H9 (cell line): ENCODE measurements at places on chromosomes 13 and 19. TPM values are rescaled to one million over a fixed set of nuclear protein-coding genes. Genes with fewer than 3 reads are reported as not detected.

GRCh38 chr13:44458313-44458975, 84.8 kb downstream of the SERP2 start:
- DNase-seq: no peak
- H3K27me3 ChIP-seq: no peaks in the 10 kb centered on the region
- peaks cover 16% of the 10 kb centered on the region for H3K36me3 ChIP-seq
- H3K4me1 ChIP-seq: no peaks in the 10 kb centered on the region

- no peaks in the 10 kb centered on the region for H3K27me3 ChIP-seq
- no peak overlapping the region for H3K4me3 ChIP-seq
- H3K4me1 ChIP-seq: no peaks in the 10 kb centered on the region
- no peak overlapping the region for H3K27ac ChIP-seq
- peaks cover 37% of the 10 kb centered on the region for H3K36me3 ChIP-seq
These were observed 69.8 kb downstream of the KDM4B start for GRCh38 chr19:5038631-5039271.

DNA sequence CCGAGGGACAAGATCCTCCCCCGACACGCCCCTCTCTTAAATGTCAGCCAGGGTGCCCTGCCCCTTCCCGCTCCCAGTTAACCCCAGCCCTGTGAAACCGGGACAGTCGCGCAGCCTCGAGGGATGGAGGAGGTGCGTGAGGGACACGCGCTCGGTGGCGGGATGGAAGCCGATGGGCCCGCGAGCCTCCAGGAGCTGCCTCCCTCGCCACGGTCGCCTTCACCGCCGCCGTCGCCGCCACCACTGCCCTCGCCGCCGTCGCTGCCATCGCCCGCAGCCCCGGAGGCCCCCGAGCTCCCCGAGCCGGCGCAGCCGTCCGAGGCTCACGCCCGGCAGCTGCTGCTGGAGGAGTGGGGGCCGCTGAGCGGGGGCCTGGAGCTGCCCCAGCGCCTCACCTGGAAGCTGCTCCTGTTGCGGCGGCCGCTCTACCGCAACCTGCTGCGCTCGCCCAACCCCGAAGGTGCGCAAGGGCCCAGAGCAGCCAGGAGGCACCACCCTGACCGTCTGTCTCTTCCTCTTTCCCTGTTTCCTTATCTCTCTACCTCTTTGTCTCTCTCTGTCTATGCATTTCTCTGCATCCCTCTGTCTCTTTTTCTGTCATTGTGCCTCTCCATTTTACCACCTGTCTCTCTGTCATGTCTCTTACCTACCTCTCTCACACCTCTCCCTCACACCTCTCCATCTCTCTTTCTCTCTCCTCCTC, at the start of gene NCCRP1:
TSS of gene NCCRP1 (plus strand) at position 105 of the 703 bp plus-strand sequence. CDS start at position 124, 19 bp downstream.
- H3K4me3 ChIP-seq: peak within 1 kb of the TSS; percentile 75
- H3K27me3 ChIP-seq: peaks cover 7% of the 10 kb centered on the region; the same call in 1 of the 2 replicates
- no peak within 1 kb of the TSS for H3K27ac ChIP-seq
- H3K36me3 ChIP-seq: no peaks in the 10 kb centered on the region

- H3K4me1 ChIP-seq: no peaks in the 10 kb centered on the region
- no peak for DNase-seq
- H3K36me3 ChIP-seq: no peaks in the 10 kb centered on the region
- H3K27me3 ChIP-seq: peaks cover 16% of the 10 kb centered on the region; the same call in 1 of the 2 replicates
- H3K4me3 ChIP-seq: peak within 1 kb of the TSS; percentile 55
These were observed at the start of gene PLK5 for GRCh38 chr19:1523412-1524286. TSS of gene PLK5 (plus strand) at chr19:1524077. CDS start at chr19:1526997, 2,920 bp downstream.

GRCh38 chr13:110261166-110262081, 45.5 kb downstream of the COL4A1 start:
- no peaks in the 10 kb centered on the region for H3K27me3 ChIP-seq
- H3K4me1 ChIP-seq: peaks cover 12% of the 10 kb centered on the region; the same call in 1 of the 2 replicates

DNA sequence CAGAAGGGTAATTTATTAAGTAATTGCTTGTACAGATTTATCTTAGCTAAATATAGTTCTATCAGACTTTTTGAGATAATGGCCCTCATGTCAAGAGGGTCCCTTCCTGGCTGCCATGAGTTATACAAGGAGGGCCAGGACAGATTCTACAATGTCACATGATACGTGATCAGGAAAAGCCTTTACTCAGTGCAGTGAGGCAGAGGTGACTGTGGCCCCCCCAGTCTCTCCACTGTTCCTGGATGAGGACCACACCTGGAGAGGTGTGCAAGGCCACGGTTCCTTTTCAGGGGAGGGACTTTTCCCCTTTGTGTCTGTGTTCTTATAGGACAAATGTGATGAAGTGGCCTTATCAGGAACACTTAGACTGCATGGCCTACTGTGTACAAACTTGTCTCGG, 54.3 kb upstream of the LRCH1 start:
- H3K27ac ChIP-seq: no peak overlapping the region
- H3K36me3 ChIP-seq: no peaks in the 10 kb centered on the region
- H3K4me1 ChIP-seq: no peaks in the 10 kb centered on the region
- no peaks in the 10 kb centered on the region for H3K27me3 ChIP-seq
- no peak overlapping the region for H3K4me3 ChIP-seq

GRCh38 chr13:47598340-47598911, 402.6 kb downstream of the SUCLA2 start:
- no peak for DNase-seq
- H3K4me3 ChIP-seq: no peak overlapping the region
- no peaks in the 10 kb centered on the region for H3K27me3 ChIP-seq
- H3K36me3 ChIP-seq: peaks cover 7% of the 10 kb centered on the region
- H3K27ac ChIP-seq: no peak overlapping the region

- no peak overlapping the region for H3K27ac ChIP-seq
- no peaks in the 10 kb centered on the region for H3K36me3 ChIP-seq
- peaks cover 13% of the 10 kb centered on the region for H3K4me1 ChIP-seq
- H3K4me3 ChIP-seq: no peak overlapping the region
- H3K27me3 ChIP-seq: no peaks in the 10 kb centered on the region
These were observed 37.3 kb downstream of the COL4A1 start for GRCh38 chr13:110269509-110270185.

GRCh38 chr19:38470788-38471480, 37.4 kb downstream of the RYR1 start:
- H3K4me3 ChIP-seq: no peak overlapping the region
- no peak overlapping the region for H3K27ac ChIP-seq
- DNase-seq: no peak
- no peaks in the 10 kb centered on the region for H3K27me3 ChIP-seq
- H3K36me3 ChIP-seq: peaks cover 26% of the 10 kb centered on the region

DNA sequence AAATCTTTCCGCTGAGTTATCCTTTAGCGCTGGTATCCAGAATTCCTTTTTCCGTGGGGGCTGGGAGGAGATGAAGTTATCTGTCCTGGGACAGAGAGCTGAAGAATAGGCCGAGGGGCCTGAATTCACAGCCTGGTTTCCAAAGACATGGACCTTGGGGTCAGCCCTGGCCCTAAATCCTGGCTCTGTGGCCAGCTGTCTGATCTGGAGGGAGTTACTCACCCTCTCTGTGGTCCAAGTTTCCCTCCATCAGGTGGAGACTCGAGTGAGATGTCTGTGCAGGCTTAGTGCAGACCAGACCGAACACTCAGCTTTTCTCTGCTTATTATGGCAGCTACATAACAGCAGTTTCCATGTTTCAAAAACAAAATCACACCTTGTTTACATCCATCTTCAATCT, 59.6 kb downstream of the CDADC1 start:
- no peak for DNase-seq
- no peaks in the 10 kb centered on the region for H3K4me1 ChIP-seq
- no peak overlapping the region for H3K4me3 ChIP-seq
- H3K27me3 ChIP-seq: no peaks in the 10 kb centered on the region

DNA sequence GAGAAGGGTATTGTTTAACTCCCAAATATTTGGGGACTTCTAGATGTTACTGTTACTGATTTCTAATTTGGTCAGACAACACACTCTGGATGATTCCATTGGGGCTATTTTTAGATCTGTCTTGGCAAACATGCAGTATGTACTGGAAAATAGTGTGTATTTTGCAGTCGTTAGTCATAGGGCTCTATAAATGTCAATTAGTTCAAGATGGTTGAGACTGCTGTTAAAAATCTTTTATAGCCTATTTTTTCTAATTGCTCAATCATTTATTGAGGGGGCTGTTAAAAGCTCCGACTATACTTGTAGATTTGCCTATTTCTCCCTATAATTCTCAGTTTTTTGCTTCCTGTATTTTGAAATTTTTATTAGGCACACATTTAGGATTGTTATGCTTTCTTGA, 31.4 kb downstream of the PPP5C start:
- peaks cover 76% of the 10 kb centered on the region for H3K36me3 ChIP-seq
- no peaks in the 10 kb centered on the region for H3K27me3 ChIP-seq
- no peak overlapping the region for H3K4me3 ChIP-seq
- H3K4me1 ChIP-seq: peaks cover 3% of the 10 kb centered on the region; the same call in 1 of the 2 replicates
- H3K27ac ChIP-seq: no peak overlapping the region
- DNase-seq: no peak

DNA sequence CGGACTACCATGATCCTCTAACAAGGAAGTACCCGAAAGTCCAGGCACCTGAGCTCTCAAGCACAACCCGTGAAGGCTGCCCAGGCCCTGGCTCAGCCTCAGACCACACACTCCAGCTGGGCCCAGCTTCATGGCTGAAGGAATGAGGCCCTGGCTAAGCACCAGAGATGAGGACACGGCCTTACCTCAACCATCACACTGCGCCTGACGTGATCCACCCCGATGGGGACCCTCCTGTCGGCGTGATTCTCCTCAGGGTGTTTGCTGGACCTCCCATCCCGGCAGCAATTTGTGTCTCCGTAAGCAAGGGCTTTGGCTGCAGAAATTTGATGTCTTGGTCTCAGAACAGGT, 56.5 kb downstream of the F2RL3 start:
- no peak overlapping the region for H3K4me3 ChIP-seq
- H3K4me1 ChIP-seq: no peaks in the 10 kb centered on the region
- DNase-seq: no peak
- peaks cover 6% of the 10 kb centered on the region for H3K36me3 ChIP-seq

- no peak overlapping the region for H3K27ac ChIP-seq
- no peak overlapping the region for H3K4me3 ChIP-seq
- no peaks in the 10 kb centered on the region; the same call in 1 of the 2 replicates for H3K4me1 ChIP-seq
These were observed 16.3 kb downstream of the KBTBD7 start for GRCh38 chr13:41178040-41178439.

ATP1A3 gene
- total RNA-seq: 11.6 and 12.0 TPM in 2 replicates

ZNF439 gene
- 2.2 and 3.3 TPM in 2 replicates for total RNA-seq

ZNF227 gene
- total RNA-seq: 19.8 and 22.6 TPM in 2 replicates

ZNF256 gene
- total RNA-seq: 11.9 and 12.3 TPM in 2 replicates
